ENCODE measurements at places on chromosomes 2 and 18. TPM values are rescaled to one million over a fixed set of nuclear protein-coding genes. Genes with fewer than 3 reads are reported as not detected.

- no peak for DNase-seq
Observed at GRCh38 chr2:6800553-6800952, 65.2 kb downstream of the CMPK2 start.

- no peak for DNase-seq
Observed at GRCh38 chr2:60529136-60529784, 24.2 kb downstream of the BCL11A start.

- no peak for DNase-seq
Observed at GRCh38 chr2:219453671-219454590, 19.3 kb downstream of the SPEG start.

DNA sequence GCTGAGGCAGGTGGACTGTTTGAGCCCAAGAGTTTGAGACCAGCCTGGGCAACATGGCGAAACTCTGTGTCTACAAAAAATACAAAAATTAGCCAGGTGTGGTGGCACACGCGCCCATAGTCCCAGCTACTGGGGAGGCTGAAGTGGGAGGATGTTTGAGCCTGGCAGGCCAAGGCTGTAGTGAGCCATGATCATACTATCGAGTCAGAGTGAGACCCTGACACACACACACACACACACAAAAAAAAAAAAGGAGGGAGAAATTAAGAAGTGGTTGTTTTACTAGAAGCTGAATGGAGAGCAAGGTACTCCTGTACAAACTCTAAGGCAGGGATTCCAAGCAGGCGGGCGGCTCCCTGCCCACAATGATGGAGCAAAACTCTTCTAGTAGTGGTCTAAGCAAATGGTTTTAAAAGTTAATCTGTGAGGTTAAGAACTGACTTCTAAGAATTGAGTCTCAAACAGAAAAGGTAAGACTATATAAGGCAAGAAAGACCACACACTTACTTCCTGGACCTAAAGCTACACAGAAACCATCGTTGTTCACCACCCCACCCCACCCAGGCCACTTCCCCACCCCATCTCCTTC, 2.6 kb downstream of the ANKRD44 start:
- DNase-seq: no peak

DNA sequence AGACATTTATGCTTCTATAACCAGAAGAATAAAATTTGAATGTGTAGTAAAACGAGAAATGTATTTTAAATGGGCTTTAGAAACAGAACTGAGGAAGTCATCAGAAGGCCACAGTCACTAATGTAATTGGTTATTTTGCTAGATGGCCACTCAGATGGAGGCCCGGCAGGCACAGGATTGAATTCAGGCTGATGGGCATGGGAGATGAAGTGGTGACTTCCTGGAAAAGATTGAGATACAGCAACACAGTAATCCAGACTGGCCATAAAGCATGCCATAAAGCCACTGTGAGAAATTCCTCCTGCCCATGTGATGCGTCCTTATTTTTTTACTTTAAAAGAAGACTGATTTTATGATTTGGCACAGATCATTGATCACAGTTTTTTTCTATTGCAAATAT, 297.7 kb downstream of the ICOS start:
- no peak for DNase-seq

MOCOS gene
- polyA plus RNA-seq: 1.2 TPM

POTEJ gene
- not detected for polyA plus RNA-seq

DNA sequence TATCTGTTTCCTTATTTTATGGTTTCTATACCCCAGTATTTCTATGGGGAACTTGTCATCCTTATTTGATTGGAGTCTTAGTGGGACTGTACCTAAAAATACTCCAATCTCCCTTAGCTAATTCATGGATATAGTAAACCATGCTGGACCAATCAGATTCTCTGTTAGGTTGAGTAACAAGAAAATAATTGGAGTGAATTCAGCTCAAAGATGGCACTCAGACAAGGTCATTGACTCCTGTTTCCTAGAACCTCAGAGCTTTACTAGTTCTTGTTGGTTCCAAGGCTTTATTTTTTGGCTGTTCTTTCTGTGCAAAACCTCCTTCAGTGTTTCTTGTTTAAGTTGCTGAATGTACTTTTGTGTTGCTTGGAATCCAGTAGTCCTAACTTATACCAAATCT, 31.9 kb upstream of the CPS1 start:
- no peak for DNase-seq

DNA sequence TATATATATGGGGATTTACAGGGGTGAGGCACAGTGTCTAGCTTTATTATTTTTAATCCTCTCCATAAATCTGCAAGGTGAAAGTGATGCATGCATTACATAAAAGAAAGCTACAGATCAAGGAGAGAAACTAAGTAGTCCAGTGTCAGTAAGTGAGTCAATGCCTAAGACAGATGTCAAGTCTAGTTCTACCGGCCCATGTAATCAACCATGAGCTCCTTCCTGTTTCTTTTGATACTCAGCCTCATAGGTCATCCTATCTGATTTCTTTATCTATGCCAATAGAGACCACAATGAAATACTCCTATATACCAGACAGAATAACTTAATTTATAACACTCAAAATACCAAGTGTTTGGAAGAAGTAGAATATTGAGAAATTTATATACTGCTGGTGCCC, 20.2 kb upstream of the GYPC start:
- no peak for DNase-seq

DNA sequence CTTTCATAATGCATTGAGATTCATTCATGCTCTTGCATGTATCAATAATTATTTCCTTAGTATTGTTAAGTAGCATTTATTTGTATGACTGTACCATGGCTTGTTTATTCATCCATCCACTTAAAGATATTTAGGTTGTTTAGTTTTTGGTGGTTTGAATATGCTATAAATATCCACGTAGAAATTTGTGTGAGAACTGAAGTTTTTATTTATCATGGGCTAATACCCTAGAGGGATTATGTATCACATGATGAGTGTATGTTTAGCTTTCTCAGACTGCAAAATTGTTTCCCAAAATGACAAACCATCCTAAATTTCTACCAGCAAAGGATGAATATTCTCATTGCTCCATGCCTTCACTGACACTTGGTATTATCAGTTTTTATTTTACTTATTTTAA, 55.2 kb downstream of the CSRNP3 start:
- no peak for DNase-seq

GRCh38 chr2:159545085-159545484, 71.3 kb downstream of the BAZ2B start:
- DNase-seq: no peak

ARHGAP28 gene
- 60.3 TPM for polyA plus RNA-seq

SNED1 gene
- 8.2 TPM for polyA plus RNA-seq

- no peak for DNase-seq
Observed at GRCh38 chr2:235539773-235540172, 45.9 kb downstream of the AGAP1 start.

- DNase-seq: no peak
Observed at GRCh38 chr2:150480971-150481830, 6.3 kb downstream of the RND3 start.

DNA sequence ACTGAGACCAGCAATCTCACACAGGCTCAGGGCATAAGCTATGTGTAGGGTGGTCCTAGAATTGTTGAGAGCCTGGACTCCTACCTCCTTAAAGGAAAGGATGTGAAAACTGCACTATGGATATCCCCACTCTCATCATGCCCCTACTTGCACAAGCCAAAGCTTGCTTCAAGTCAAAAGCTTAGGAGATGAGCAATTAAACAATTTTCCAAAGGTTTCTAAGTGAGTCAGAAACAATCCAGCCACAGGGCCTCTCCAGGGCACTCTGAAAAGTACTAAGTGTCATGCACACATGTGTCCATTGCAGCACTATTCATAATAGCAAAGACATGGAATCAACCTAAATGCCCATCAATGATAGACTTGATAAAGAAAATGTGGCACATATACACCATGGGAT, 215.4 kb downstream of the AFF3 start:
- no peak for DNase-seq

DNA sequence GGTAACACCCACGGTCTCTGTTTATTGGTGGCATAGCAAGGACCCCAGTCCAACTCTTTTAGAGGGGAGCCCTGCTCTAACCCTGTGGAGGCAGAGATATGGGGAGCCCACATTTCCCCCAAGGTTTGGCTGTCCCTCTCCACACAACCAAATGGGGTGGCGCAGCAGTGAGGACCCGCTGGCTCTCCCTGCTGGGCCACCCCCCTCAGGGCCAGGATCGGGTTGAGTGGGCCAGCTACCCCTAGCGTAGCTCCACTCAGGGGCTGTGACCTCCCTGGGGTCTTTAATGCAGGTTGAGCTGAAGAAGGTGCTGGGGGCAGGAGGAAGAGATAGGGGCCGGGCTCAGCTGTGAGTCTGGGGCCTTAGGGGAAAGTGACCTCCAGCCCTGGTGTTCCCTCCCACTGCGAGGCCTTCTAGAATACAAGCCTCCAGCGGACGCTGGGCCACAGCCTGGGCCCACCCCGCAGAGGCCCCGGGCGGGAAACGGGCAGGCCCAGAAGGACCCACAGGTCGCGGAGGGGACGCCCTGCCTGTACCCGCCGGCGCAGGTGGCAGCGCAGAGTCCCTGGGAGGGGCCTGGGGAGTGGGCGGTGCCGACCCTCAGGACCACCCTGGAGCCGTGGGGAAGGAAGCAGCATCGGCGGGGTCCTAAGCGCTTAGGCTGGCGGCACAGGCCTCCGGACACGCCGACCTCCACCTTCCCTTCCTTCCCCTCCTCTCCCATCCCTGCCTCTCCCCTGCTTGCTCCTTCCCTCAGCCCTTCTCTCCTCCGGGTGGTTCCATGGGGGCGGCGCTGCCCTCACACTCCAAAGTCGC, 9.6 kb downstream of the CROCC2 start:
- DNase-seq: no peak

GRCh38 chr2:173136599-173136998, 61.0 kb downstream of the MAP3K20 start:
- DNase-seq: no peak

DNA sequence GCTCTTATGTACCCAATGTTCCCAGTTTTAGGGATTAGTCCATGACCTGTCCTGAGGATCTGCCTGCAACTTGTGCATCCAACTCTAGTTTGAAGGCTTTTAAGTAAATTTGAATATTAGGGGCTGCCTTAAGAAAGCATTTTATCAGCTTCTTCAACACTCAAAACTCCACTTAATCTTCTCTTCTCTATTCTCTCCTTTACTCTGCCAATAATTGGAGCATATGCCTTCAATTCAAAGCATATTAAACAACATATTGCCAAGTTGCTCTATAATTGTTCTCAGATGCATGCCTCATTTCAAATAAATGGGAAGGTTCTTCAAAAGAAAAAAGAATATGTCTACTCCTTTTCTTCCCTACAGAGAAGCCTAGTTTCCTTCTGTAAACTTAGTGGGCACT, 84.8 kb upstream of the NCKAP5 start:
- DNase-seq: no peak
